ENCODE measurements at places on chromosomes 1 and 21.

DNA sequence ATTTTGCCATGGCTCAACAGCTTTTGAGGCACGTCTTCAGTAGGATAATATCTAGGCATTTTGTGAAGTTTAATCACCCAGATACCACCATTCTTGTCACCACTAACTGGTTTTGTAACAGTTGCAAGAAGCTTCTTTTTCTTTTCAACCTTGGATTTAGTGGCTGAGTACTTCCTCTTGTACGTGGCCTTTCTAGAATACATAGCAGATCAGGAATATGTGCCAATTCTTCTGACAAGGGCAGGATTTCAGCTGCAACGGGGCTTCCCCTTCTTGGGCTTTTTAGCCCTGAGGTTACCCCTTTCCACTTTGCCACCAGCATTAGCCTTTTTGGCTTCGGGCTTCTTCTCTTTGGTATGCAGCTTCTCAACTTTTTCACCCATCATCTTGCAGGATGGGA, 79.3 kb upstream of the WARS2 start:
- DNase-seq = no peak

GRCh38 chr1:17263936-17264335, 15.0 kb downstream of the PADI3 start:
- DNase-seq = no peak

GRCh38 chr21:40200946-40201345, 333.7 kb downstream of the PCP4 start:
- no peak for DNase-seq

GRCh38 chr1:53681977-53682685, 56.8 kb downstream of the GLIS1 start:
- DNase-seq = no peak

DNA sequence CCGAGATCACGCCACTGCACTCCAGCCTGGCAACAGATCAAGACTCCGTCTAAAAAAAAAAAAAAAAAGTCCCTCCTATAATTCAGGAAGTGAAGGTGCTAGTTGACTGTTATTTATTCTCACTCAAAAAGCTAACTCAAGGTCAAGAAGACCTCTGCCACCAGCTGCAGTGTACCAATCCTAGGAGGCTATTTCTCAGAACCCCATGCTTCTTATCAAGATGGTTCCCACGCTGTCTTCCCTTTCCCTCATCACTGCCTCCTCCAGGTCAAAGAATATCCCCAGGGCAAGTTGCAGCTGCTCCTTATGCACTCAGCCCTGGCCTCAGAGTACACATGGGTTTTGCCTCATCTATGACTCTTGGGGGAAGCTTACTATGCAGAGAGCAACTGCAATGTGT, 53.6 kb downstream of the RERE start:
- DNase-seq = no peak

- no peak for DNase-seq
These were observed 4.6 kb downstream of the TRIM11 start for GRCh38 chr1:228401782-228402640.

GRCh38 chr1:243494741-243495431, 239.0 kb downstream of the SDCCAG8 start:
- DNase-seq = no peak

GRCh38 chr1:107247679-107248078, 106.8 kb downstream of the NTNG1 start:
- DNase-seq = no peak

- DNase-seq = no peak
These were observed 62.8 kb upstream of the NEK2 start for GRCh38 chr1:211738096-211738690.

DNA sequence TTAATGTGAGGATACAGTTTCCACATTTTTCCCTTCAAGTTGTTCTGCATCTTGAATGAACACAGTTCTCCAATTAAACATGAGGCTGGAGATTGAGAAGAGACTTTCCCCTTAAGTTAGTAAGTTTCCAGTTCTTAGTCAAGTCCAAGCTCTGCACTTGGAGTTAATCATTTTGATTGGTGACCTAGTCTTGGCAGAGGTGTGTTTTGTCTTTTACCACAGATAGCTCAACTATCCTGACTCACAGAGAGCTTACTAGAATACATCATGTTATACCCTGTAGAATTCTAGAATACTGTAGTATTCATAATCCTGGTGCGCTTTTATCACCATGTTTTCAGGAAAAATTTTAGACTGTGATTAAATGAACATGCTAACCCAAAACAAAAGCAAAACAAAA, 129.2 kb downstream of the CYYR1 start:
- DNase-seq = peak; percentile 29

All from GM04504 (cell line).